ENCODE measurements at places on chromosomes 4 and X. TPM values are rescaled to one million over a fixed set of nuclear protein-coding genes. Genes with fewer than 3 reads are reported as not detected.

The SMARCA1 gene
- total RNA-seq = 31.9 TPM

DNA sequence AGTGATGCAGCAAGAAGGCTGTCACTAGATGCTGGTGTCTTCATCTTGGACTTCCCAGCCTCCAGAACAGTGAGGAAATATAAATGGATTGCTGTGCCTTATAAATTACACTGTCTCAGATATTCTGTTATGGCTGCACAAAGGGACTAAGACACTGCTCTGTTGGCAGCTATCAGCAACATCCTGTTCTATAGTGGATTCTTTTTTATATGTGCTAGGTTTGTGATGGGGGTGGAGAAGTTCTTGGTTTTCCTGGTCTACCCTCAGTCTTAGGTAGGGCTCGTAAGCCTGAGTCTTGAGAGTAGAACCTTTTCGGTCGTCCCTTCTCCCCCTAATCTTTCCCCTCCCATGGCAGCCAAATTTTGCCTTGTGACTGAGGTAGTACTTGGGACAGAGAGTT lies 17.3 kb downstream of the STIM2 start:
- DNase-seq = no peak

The SLC6A14 gene
- not detected for total RNA-seq

DNA sequence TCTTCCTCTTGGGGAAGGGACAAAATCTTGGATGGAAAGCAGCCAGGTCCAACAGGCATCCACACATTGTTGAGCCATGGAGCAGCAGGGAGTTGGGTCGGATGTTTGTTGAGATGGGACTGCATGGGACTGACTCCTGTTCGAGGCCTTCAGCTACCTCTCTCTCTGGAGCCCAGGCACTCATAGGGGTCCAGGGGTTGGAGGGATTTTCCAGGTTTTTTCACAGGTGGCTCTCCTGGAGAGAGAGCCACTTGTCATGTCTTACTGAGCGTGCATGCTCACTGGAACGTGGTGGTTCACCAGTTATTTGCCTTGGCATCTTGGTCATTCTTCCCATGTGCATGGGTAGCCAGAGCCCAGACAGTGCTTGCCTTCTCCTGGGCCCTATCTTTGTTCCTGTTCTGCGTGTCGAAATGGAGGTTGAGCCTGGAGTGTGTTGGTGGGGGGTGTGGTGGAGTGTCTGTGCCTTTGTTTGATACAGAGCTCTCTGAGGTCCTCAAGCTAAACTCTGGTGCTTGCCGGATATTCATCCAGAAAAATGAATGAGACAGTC lies 60.6 kb downstream of the NBDY start:
- DNase-seq = no peak

GRCh38 chrX:121641560-121641959 lies 594.1 kb downstream of the GLUD2 start:
- no peak for DNase-seq

The DGAT2L6 gene
- not detected for total RNA-seq

The REPS2 gene
- total RNA-seq = 3.8 TPM

GRCh38 chr4:45294464-45294863 lies 568.1 kb upstream of the GNPDA2 start:
- no peak for DNase-seq

DNA sequence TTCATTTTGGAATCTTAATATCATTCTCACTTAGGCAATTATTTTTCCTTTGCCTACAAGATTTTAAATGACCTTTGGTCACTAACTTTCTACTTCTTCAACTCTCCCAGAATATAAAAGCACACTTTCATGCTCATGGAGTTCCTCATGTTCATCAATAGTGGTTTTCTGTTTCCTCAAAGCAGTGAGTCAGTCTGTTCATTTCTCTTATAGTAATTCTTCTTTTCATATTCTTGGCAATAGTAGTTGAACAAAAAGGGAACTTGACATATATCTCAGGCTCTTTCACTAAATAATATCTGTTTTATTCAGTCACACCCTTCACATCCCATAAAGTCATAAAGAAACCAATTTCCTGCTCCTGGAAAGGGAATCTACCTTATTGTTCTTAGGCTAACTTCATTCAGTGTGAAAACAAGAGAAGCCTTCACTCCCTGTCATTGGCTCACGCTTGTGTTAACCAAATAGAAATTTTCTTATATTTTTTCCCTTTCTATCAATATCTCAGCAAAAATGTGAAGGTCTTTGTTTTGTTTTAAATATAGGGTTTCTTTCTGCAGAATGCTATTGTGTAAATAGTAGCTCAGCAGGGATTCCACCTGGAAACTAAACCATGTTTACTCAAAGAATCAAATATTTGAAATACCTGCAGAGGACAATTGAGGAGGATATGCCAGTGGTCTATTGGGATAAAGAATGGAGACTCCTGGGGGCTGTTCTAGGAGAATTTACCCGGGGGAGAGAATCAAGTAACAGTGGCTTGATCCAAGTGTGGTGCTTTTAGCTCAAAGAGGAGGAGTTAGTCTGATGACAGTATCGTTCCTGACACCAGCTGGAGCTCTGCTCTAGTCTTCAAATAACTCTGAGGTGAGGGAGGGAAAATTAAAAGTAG lies 13.4 kb upstream of the TNIP3 start:
- DNase-seq = no peak

DNA sequence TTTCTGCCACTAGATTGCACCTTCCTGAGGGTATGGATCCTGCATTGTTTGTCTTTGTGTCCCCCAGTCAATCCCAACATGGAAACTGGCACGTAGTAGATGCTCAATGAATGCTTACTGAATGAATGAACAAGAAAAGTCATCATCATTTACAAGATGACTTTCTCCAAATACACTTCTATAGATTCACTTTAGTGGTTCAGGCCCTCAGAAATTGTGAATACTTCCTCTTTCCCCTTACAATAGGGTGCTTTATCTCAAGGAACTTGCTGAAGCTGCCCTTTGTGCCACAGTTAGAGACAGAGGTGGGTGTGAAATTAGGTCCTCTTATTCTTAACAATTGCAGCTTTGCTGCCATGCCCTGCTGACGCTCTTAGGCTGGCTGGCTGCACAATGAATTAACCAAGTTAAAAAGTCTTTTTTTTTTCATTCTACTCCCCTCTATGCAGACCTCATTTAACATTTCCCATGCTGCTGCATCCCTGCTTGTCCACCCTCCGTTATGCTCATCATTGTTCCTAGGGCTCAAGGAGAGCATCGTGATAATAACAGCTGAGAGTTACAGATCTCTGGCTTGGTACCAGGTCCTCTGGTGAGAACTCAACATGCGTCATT lies 108.0 kb upstream of the ZNF518B start:
- DNase-seq = no peak

DNA sequence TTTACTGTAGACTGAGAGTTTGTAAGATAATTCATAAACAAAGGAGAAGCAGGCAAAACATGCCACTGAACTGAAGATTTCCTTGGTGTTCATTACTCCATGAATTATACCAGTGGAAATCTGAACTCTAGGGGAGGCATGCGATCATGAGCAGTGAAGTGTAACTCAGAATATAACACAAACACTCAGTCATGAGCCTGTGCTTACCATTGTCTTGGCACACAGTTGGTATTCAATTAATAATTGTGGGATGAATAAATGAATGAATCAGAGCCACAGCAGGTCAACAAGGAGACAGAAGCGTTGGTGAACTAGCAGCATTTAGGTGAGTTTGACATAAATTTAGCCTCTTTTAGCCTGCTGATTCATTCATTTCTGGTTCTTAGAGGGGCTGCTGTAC lies 263.5 kb upstream of the DKK2 start:
- no peak for DNase-seq

DNA sequence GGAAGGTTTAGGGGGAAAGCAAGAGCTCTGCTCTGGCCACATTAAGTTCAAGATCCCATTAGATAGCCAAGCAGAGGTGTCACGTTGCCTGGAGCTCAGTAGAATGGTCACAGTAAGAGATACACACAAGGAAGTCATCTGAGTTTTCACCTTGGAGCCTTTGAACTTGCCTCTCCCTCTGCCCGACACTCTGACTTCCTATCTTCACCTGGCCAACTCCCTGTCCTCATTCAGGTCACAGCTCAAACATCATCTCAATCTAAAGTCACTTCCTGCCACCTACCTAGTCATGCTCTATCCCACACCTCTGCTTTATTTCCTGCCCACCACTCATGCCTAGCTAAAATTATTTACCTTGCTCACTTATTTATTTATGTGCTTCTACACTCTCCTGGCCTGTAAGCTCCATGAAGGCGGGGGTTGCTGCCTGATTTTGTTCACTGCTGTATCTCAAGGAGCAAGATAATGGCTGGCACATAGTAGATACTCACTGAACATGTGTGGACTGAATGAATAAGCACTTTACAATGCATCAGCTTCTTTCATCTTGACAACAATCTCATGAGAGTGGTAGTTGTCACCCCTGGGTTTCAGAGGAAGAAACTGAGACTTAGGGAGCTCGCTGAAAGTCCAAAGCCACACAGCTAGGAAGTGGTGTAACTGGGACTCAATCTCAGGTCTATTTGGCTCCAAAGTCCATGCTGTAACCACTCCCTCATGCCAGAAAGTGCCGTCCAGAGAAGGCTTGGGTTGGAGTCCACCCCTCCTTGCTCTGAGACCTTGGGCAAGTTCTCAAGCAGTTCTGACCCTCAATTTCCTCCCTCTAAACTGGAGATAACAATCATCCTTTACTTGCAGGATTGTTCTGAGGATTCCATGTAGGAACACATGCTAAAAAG lies 40.3 kb downstream of the EFNB1 start:
- no peak for DNase-seq

- no peak for DNase-seq
Observed at GRCh38 chrX:57417827-57418226, 131.3 kb downstream of the FAAH2 start.

Measured in pulmonary artery endothelial cell (primary cell).